ENCODE measurements at places on chromosomes 2 and 18.
A peak's percentile ranks its signal among the peaks of the same experiment; 100 is the strongest.

DNA sequence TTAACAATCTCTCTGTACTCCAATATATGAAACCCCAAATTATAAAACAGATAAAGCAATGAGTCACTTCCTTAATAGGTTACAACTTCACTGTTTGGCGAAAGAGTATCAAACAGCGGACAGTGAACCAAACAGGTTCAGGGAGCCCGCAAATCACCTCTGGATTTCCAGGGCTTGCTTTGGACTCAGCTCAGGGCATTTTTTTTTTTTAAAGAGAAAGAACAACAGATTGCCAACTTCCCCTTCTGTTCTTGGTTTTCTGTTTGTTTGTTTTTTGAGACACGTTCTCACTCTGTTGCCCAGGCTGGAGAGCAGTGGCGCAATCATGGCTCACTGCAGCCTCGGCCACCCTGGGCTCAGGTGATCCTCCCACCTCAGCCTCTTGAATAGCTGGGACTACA is 52.7 kb downstream of the ABCB11 start:
- no peak for DNase-seq

DNA sequence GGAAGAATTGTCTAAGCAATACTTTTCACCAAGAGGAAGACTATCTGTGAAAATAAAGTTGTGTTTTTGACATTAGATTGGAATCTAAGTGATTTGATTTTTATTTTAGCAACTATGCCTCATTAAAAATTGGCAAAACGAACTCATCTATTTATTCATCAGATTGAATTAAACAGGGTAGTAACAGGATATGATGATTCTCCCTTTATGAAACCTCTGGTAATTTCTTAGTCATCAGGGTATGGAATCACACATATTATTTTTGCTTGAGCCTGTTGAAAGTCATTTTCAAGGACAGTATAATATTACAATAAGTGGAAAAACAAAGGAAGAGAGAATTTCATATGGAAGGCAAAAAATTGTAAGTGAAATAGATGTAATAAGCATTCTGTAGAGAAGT is 22.0 kb downstream of the ZNF804A start:
- no peak for DNase-seq

- DNase-seq, result no peak
These were observed 186.8 kb upstream of the SMAD7 start for GRCh38 chr18:49137585-49137984.

DNA sequence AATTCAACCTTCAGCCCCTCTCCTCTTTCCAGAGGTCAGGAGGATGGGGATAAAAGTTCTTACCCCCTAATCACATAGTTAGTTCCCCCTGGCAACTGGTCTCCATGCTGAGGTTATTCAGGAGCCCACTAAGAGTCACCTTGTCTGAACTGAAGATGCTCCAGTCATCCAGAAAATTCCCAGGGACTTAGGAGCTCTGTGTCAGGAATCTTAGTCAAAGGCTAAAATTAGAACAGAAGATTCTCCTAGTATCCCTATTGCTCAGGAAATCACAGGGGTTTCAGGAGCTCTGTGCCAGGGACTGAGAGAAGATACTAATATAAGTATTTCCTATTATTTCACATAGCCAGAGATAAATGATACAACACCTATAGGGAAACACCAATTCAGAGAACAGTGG is 37.3 kb upstream of the LONRF2 start:
- no peak for DNase-seq

DNA sequence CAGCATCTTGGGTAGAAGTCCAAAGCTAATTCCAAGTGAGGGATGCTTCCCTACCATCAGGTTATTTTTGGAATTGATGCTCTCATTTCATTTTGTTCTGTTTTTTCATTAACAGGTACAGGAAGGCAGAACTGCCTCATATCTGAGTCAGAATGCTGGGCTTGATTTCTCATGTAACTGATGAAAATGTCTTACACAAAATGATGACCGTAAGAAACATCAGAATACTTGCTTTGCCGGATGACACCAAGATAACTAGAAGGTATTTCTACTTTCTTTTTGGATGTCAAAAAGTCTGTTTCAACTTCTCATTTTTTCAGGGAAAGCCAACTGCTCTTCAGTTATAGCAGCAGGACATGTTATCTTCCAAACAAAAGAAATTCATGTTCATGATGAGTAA is 62.6 kb downstream of the ETAA1 start:
- no peak for DNase-seq

- peak; percentile 30 for DNase-seq
These were observed 14.1 kb upstream of the MEX3C start for GRCh38 chr18:51211552-51211951.

DNA sequence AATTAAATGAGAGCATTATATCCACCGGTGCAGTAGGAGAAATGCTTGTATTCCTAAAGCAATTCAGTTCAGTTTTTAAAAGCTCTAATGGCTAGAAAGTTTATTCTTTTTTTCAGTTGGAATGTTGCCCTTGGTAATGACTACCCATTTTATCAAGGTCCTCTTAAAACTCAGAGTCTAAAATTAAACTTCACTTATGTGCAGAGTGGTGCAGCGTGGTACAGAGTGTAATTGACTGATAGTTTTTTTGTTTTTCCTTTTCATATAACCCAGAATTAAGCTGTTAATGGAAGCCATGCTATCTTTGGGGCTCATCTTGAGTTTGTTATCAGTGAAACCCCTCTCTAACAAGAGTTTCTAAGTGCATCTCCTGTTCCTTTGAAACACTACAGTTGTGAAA is 21.4 kb downstream of the NCOA1 start:
- DNase-seq, result no peak

Measured in umbilical cord (tissue), 2 donors.